ENCODE measurements at places on chromosomes 6 and 20. TPM values are rescaled to one million over a fixed set of nuclear protein-coding genes. Genes with fewer than 3 reads are reported as not detected.

DNA sequence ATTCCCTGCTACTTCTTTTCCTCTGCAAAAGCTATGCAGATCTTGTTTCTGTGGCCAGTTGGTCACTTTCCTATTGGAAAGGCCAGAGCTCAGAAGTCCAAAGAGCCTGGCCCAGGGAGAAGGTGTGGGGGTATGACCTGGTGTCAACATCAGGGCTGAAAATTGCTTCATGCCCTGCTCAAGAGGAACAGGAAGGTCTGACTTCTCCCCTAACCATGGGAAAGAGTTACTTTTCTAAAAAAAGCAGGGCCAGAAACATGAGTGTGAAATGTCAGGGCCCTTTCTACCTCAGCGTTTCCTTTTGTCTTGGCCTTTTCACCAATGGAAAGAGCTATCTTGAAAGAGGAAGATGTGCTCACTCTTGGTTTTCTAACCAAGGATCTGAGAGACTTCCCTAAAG is 117.4 kb downstream of the MAFB start:
- DNase-seq: no peak

DNA sequence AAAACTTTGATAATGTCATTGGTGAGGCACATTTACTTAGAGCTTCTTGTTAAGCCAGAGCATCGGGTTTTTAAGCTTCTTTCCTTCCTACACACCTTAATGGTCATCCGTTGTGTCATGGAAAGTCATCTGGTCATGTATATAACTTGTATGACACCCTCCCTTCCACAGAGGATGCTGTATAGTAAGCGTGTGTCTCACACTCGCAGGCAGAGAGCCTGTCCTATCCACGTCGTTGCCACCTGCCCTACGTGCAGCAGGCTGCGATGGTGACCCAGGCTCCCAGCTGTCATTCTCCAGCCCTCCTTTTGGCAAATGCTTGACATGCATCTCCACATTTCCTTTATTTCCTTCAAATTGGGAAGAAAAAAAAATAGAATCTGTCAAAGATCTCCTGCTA is 85.6 kb downstream of the MYB start:
- no peak for DNase-seq

GRCh38 chr6:137975188-137975940 is 108.3 kb downstream of the TNFAIP3 start:
- peak; percentile 30 for DNase-seq

- no peak for DNase-seq
Measured at GRCh38 chr20:54195483-54196472, 12.1 kb upstream of the PFDN4 start.

- DNase-seq: no peak
Measured at GRCh38 chr6:21616005-21616404, 22.5 kb downstream of the SOX4 start.

DNA sequence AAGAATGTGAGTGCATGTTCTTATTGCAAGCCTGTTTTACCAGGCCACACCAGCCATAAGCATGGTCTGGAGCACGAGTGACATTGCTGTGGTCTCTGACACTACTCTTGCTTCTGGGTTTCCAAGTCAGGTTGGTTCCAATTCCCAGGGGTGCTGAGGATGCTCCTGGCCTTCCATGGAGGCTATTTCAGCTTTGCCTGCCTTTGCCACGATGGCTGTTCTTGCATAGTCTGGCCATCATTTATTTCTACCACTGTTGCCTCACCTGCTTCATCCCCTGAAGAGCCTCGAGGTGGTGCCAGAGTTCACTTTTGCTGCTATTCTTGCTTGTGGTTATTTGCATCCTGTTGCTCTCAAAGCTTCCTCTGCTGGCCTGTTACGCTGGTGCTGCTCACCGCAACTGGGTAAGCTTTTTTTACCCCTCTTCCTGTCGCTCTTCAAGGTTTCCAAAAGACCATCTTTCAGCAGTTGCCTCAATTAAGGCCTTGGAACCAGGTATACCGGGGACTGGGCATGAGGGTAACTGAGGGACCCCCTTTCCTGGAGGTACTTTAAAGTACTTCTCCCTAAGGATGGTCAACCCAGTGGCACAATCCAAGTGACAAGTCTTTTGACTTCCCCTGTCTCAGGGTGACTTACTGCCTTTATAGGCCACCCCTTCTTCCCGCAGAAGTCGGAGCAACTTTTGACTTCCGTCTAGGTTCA is 64.5 kb downstream of the AKAP7 start:
- DNase-seq: peak; percentile 67

DNA sequence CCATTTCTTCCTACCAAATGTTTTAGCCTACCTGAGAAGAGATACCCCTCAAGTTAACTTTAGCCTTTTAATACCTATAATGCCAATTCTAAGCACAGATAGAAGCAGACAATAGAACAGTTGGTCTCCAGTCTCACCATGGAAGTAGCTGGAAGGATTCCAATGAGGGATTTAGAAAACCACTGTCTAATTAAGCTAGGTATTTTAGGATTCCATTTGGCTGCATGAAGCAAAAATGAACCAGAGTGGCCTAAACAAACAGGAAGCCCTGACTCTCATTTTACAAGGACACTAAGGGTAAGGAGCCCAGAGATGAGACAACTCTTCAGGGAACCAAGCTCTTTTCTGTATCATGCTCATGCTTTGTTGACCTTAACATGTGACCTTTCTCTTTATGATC is 199.2 kb downstream of the ALDH8A1 start:
- peak; percentile 53 for DNase-seq

GRCh38 chr20:54665812-54666211 is 190.4 kb downstream of the DOK5 start:
- no peak for DNase-seq

GRCh38 chr6:80605165-80605989 is 498.9 kb downstream of the BCKDHB start:
- peak; percentile 41 for DNase-seq

DNA sequence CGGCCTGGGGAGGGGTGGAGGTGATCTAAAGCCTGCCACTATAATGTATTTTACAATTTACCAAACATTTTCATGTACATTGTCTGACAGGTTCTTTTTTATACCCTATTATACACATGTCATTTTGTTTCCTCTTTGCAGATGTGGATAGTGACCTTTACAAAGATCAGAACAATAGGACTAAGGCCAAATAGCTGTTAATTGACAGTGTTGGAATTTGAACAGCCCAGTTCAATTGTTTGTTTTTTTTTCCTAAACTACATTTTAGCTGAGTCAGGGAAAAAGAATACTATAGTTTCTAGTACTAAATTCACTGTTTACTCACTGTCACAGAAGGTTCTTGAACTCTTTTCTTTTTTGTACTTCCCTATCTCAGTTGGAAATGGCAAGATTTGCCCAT is 40.2 kb downstream of the PGM3 start:
- DNase-seq: peak; percentile 6

DNA sequence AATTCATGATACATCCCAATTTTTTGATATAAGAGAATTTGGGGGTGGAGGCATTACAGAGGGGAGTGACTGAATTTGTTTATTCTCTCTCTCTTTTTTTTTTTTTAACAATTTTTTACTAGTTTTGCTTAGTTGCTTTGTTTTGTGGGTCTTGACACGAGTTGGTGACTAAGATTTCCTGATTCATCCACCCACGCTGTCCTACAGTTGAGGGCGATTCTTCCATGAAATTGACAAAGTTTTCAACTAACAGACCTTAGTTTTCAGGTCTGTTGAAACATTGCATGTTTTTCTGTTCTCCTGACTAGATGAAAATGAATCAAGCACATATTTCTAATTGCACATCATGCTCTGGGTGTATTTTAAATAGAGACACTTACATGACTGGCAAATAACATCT is 613.8 kb downstream of the TFAP2B start:
- DNase-seq: peak; percentile 53

DNA sequence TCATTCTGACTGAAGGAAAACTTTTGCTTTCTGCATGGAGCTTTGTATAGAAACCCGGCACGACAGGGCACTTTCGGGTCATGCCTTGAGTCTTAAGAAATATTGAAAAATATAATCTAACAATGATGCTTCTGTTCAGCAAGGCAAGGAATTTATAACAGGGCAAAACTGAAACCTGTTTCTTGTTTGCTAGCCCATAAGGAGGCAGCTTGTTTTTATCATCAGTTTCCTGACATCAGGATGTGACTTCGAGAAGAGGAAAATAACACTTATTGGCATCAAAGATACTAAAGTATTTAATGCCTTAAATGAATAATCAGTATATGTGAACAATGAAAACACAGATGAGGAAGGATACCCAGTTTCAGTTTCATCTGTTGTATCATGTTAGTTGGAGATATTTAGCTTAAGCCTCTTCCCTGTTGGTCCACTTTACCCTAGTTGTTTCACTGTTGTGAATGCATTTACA is 146.5 kb downstream of the CDKAL1 start:
- DNase-seq: no peak

- DNase-seq: peak; percentile 29
Measured at GRCh38 chr6:150685860-150686259, 86.2 kb downstream of the PLEKHG1 start.

GRCh38 chr6:74631564-74631963 is 574.3 kb downstream of the COL12A1 start:
- no peak for DNase-seq

GRCh38 chr6:144481527-144481926 is 196.4 kb downstream of the UTRN start:
- DNase-seq: no peak

- DNase-seq: no peak
Measured at GRCh38 chr6:159601211-159601610, 91.8 kb downstream of the SOD2 start.

DNA sequence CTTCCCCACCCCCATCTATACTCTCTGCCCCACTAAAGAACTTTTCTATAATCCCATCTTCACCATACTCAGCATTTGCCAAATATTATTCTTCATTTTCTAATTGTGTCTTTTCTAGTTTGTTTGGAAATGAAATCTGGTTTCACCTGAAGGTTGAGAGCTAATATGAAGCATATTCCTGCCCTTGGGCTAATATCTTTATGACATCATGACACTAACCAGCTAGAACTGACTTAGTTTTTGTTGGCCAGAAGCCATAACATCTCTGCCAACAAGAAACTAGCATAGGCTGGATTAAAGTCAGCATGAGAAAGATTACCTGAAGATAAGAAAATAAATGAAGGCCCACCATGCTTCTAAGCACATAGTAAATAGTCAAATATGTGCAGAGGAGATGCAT is 16.7 kb downstream of the UNC5CL start:
- peak; percentile 55 for DNase-seq

DNA sequence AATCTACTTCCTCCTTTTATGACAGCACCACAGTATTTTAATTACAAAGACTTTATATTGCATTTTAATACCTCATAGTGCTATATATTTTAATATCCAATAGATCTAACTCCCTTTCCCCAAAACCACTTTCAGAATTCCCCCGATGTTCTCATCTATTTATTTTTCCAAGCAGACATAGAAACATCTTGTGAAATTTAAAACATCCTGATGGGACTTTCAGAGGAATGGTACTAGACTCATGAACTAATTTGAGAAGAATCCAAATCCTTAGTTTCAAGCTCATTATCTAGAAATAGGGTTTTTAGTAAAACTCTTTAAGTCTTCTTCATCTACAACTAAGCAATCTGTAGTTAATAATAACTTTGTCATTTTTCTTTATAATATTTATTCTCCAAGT is 97.0 kb downstream of the TRERF1 start:
- no peak for DNase-seq

GRCh38 chr20:24289737-24290481 is 179.5 kb upstream of the SYNDIG1 start:
- no peak for DNase-seq

DNA sequence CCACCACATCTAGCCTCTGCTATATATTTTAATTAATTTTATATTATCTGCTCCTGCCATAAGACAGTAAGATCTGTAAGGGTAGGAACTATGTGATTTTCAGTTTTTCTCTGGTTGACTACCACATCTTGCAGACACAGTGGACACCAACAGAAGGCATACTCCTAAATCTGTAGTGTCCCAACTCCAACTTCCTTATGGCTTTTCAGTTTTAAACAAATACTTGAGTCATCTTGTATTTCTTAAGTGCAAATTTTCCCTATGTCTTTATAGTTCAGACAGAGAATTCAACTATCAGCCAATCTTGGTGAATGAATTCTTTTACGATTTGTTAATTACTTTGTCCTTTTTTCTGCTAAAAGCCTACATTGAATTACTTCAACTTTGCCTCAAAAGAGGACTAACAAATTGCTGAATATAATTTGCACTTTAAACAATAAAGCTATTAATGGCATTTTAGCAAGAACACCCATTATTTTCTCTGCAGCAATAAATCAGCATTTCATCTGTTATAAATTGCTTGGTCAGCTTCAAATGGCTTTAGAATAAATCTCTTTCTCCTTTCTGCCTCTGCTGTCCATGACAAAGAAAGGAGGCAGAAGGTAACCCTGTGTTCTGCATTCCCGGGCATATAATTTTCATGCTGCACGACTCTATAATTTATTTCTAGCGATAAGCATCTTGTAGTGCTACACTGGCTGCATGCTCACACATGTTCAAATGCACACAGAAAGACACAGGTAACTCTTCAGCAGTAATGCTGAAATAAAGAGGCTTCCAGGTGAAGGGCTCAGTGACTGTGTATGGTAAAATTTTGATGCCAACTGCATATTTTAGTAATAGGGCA is 144.8 kb downstream of the BACH2 start:
- DNase-seq: no peak

- peak; percentile 37 for DNase-seq
Measured at GRCh38 chr20:49989234-49990065, 6.7 kb downstream of the SNAI1 start.

DNA sequence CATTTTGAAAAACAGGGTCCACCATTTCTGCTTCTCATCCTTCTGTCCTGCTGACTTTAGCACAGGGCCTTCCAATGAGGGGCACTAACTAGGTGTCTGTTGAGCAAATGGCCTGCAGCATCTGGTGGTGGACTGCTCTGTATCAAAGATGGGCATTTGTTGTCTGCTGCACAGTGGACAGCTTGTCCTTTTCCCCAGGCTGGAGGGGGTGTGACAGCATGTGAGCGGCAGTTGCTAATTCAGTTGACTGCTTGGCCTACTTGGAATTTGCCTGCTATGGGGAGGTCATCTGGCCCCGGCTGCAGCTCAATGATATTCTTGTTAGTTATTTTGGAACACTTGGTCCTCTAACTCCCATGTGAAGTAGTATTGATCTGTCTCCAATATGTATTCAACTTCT is 93.7 kb downstream of the SH3BGRL2 start:
- DNase-seq: no peak

DNA sequence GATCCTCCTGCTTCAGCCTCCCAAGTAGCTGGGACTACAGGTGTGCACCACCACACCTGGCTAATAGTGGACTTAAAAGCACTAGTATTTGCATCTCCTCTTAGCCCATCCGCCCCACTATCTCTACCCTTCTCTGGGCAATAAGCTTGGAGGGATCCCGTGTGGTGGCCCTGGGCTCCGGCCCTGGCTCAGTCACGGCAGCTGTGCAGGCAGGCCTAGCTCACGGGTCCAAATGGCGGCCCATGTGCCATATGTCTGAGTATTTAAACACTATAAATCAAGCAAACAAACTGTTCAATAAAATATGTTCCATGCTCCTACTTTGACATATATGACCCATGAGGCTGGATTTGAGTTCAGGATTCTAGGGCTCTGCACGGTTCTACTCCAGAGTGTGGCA is 118.4 kb downstream of the BANF2 start:
- no peak for DNase-seq

GRCh38 chr6:165451838-165452237 is 142.4 kb upstream of the C6orf118 start:
- DNase-seq: no peak

Gene SYNDIG1
- total RNA-seq: not detected

Gene MUC21
- total RNA-seq: not detected

Gene FILIP1
- total RNA-seq: 0.17 TPM

Gene RIPPLY2
- total RNA-seq: not detected

Gene DOP1A
- 53.0 TPM for total RNA-seq

Gene PNPLA1
- not detected for total RNA-seq

Gene MYLK4
- total RNA-seq: 0.52 TPM

Gene PIGT
- total RNA-seq: 32.9 TPM

Measured in renal cortical epithelial cell (primary cell).